ENCODE measurements at places on chromosomes 2 and 18.

DNA sequence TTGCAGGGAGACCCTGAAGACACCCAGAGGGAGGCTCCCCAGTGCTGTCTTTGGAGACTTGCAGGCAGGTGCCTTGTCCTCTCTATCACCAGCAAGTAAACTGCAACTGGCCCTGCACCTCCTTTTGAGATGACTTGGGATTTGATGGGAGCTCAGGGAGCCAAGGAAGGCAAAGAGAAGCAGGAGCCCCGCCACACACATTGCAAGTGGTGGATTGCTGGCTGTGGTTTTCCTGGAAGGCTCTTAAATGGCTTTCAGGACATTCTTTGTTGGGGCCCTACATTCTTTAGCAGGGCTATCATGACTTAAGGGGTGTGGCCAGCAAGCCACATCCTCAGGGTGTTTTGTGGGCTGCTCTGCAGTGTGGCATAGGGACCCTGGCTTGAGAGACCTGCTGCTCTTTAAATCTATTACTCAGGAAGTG, 39.9 kb upstream of the CDC42EP3 start:
- DNase-seq, result peak; percentile 9

DNA sequence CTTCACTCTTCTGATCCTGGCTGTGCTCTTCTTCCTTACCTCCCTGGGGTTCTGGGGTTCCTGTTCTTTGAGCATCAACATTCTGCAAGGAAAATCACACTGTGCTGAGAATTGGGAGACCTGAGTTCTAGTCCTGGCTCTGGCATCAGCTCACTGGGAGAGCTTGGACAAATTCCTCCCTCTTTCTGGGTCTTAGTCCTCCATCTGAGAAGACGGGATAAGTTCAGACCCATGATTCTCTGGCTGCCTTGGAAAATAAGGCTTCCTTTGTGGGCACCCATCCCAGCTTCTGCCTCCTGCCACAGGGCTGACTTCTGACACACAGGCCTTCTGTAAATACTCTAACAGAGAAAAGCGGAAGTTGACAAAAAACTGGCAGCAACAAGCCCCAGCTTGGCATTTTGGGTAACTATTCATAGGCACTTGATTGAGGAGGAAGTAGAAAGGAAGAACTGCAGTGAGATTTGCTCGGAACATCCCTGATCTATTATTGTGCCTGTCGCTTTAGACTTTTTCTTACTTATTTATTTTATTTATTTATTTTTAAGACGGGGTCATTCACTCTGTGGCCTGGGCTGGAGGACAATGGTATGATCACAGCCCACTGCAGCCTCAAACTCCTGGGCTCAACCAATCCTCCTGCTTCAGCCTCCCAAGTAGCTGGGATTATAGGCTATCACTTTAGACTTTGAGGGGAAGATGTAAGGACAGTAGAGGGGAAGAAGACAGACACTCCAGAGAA, 7.9 kb downstream of the PCBP1 start:
- no peak for DNase-seq

DNA sequence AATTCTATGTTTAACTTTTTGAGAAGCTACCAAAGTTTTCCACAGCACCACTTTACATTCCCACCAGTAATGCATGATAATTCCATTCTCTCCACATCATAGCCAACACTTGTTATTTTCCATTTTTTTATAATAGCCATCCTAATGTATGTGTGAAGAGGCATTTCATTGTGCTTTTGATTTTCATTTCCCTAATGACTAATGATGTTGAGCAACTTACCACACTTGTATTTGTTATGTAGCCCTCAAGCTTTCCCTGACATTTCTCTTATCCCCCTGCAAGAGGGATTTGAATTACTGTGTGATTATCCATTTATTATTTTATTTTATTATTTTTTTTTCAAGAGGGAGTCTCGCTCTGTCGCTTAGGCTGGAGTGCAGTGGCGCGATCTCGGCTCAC, 23.6 kb upstream of the SOS1 start:
- DNase-seq, result no peak

- DNase-seq, result no peak
Observed at GRCh38 chr2:62801814-62802523, 96.5 kb downstream of the EHBP1 start.

DNA sequence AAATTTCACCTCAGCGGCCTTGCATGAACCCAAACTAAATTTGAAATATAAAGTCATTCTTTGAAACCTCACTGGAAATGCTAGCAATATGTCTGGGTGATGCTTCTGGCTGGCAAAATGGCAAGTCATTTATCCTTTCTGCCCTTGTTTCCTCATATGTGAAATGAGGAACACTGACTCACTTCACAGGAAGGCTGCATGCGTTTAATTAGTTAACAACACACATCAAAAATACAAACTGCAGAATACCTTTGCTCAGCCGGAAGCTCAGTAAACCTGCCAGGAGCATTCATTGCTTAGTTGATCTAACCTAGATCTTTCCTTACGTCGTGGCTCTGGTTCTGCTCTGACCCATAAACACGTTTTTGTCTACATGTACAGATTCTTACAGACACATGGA, 214.2 kb upstream of the ACVR2A start:
- no peak for DNase-seq

DNA sequence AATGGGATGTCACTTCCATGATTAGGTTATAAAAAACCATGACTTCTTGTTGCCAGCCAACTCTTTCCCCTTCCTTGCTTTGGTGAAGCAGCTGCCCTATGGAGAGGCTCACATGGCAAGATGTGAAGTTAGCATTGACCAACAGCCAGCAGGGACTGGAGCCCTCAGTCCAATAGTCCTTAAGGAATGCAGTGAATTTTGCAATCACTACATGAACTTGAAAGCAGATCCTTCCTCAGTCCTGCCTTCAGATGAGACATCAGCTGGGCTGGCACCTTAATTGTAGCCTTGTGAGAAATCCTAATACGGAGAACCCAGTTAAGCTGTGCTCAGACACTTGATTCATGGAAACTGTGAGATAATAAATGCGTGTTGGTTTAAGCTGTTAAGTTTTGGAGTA, 61.8 kb downstream of the ATP8B1 start:
- DNase-seq, result no peak

GRCh38 chr18:31773774-31774476, 13.2 kb upstream of the SLC25A52 start:
- no peak for DNase-seq

DNA sequence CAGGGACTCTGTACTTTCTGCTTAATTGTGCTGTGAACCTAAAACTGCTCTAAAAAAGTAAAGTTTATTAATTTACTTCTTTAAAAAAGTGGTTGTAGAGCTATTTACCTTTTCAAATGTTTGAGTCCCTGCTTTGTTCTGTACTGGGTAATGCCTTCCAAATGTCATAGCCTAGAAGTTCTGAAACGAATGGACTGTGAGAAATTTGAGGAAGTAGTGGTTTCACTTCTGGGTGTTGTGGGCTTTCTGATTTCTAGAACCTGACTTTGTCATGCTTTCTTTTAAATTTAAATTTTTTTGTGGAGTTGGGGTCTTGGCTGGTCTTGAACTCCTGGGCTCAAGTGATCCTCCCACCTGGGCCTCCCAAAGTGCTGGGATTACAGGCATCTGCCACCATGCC, 44.6 kb downstream of the SMAD4 start:
- DNase-seq, result no peak

GRCh38 chr2:79452651-79453050, 60.2 kb upstream of the CTNNA2 start:
- DNase-seq, result no peak

DNA sequence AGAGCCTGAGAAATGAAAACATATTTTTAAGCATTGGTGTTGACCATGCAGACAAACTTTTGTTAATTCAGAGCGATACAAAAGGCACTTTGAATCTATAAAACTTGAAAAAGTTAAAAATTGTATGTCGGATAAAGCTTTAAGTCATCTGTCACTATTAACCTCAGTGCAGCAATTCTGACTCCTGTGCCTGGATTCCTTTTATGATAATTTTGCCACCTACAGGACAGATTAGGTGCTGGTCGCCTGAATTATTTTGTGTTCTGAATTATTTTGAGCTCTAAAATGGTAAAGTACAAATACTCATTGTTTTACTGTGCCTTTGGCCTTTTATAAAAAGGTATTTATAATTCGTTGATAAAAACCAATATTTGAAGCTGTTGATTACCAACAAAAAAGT, 19.4 kb upstream of the RNF138 start:
- no peak for DNase-seq

DNA sequence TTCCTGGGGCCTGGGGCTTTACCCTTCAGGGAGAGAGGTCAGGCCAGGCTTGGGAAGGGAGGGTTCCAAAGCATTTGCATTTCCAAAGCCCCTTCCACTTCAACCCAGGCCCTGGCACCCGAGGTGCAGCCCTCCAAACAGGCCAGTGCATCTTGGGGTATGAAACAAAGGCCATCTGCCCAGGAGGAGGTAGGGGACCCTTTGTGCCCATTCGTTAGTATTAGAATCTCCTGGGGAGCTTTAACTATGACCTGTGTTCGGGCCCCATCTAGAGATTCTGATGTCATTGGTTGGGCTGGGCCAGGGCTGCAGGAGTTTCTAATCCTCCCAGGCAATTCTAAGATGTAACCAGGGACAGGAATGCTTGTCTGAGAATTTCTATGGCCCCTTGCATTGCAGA, 73.6 kb downstream of the CIB4 start:
- no peak for DNase-seq

- no peak for DNase-seq
Observed at GRCh38 chr2:169961911-169962310, 134.7 kb downstream of the UBR3 start.

DNA sequence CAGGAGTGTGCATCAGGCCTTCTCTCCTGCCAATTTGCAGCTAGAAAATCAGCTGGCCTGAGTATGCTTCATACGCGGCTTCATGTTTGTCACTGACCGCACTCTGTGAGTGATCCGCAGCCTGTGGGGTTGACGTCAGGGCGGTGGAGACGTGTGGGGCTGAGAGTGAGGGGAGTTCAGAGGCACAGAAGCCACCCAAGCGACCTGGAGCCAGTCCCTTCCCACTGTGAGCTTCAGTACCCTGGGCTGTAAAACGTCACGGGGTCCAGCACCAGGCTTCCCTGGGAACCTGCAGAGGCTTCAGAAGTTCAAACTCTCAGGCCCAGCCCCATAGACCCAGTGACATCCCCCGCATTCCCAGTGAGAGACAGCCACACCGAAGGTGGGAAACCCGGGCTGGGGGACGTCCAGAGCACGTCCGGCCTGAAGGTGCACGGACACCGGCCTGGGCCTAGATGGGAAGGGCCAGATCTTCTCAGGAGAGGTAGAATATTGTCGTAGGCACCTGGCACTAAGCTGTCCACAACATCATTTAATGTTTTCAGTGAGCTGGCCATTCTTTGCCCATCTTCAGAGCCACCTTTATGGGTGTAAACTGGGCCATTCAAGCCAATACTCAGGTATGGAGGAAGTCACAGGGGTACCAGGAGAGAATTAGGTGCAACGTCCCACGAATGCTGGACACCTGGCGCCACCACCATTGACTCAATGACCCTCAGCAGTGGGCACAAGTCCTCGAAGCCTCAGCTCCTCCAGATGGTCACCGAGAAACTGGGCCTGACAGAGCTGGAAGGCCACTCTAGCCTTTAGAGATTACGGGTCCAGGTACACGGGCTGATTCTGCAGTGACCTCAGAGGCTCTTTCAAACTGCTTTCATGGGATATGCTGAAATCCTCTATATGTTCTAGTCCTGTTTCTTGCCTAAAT, 235.6 kb upstream of the MYT1L start:
- no peak for DNase-seq

DNA sequence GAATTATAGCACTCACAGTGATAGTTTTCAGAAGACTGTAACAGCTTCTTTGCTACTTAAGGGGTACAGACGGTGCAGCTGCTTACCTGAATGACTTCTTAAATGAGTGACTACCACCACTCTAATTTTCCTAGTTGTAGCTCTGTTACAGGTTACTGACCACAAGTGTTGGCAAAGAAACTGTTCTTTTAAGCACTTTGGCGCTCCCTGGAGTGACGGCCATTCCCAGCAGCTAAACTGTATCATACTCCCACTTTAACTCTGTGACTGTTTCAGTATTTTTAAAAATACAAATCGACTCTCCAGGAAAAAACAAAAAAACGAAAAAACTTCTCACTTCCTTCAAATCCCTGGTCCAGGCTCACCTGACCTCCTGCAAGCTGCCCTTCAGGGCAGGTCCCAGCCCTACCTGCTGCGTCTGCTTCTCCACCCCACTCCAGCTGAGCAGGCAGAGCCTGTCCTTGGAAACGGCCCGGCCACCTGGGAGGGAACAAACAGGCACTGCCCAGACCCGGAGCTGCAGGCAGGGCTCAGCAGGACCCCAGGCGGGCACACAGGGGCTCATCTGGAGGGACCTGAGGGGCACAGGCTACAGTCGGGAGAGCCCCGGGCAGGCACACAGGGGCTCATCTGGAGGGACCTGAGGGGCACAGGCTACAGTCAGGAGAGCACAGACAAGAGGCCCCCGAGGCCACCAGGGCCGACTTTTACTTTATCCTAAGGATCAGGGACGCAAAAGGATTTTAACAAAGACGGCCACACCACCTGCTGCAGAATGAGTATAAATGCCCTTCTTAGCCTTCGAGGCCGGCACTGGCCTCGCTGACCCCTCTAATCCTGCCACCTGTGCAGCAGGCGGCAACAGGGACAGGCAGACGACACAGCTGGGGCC, 24.5 kb downstream of the SLC66A2 start:
- no peak for DNase-seq

- DNase-seq, result no peak
Observed at GRCh38 chr18:48620071-48620470, 81.2 kb downstream of the CTIF start.

DNA sequence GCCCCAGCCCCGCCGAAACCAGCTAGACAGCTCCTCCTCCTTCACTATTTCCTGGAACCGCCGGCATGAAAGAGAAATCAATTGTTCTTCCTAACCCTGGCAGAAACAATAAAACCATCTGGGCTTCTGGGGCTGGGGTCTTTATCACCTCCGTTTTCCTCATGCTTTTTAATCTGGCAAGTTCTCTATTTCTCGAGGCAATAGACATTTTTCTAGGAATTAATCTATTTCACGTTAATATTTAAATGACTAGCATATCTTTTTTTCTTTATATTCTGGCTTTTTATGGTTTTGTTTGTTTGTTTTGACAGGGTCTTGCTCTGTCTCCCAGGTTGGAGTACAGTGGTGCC, 1.4 kb upstream of the KIF1A start:
- DNase-seq, result no peak

- no peak for DNase-seq
Observed at GRCh38 chr2:191968120-191968519, 121.2 kb upstream of the CAVIN2 start.

DNA sequence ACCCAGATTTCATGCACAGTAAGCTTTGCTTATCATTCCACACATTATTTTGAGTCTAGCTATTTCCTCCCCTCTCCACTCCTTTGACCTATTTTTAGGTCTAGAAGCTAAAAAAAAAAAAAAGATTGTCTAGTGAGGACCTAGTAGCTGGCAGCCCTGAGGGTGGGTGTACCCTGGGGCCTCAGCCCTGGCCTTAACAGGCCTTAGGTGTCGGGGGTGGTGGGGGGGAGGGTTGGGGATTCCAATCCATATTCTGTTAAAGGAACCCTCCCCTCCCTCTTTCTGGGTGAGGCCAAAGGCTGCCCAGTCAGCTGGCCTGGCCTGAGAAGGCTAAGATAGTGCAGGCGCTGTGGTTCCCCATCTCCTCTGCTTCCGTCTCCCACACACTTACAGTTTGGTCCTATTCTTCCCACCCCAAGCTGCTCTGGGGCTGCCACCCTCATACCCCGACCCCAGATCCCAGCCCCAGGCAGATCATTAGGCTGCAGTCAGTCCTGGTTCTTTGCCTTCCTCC, 65.5 kb upstream of the HK2 start:
- DNase-seq, result no peak

All from activated CD8-positive, alpha-beta memory T cell treated with anti-CD3 and anti-CD28 coated beads for 4 hours (primary cell).